ENCODE measurements at places on chromosomes 7 and 10.

- DNase-seq: peak; percentile 2
These were observed 157.8 kb upstream of the PCDH15 start for GRCh38 chr10:54958844-54959243.

GRCh38 chr10:29923416-29923965 is 135.9 kb downstream of the JCAD start:
- no peak for DNase-seq

DNA sequence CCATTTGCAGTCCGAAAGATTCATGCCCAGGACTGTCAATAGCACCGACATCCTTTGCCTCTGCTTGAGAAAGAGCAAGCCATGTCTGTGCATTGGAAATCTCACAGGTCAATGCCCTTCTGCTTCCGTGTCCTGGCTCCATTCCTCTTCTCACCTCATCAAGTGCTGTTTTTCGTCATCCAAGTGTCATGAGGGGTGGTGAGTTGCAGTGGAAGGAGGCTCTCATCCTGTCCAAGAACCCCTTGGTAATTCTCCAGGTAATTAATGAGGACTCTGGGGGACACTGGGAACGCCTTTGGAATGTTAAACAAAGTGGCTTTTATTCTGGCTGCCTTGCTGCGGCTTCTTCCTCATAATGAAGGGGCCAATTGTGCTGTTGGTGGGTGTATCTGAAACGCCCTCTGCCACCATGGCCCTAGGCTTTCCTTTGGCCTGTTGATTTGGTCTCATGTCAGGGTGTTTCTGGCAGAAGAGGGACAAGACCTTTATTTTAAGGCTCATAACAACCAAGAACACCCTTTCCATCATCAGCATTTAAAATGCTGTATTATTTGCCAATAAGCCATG is 57.7 kb downstream of the PPP1R3C start:
- DNase-seq: no peak

GRCh38 chr10:112766636-112767035 is 183.4 kb upstream of the TCF7L2 start:
- peak; percentile 74 for DNase-seq

GRCh38 chr7:48419401-48419800 is 248.1 kb downstream of the ABCA13 start:
- DNase-seq: peak; percentile 55

DNA sequence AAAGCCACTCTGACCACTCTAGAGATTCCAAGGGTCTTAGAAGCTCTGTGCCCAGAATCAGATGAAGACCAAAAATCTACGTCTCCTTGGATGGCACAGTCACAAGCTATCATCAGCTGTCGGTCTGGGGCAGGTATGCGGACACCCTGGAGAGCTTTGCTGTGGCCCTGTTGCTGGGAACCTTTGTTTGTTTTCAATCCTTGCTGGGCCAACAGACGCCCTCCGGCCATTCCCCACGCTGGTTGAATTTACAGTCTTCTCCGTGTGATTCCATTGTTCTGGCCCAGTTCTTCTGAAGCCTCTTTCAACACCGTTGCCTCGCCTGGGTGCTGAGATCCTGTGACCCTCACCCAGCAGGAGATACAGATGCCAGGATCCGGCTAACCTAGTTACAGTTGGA is 149.4 kb upstream of the PFKP start:
- no peak for DNase-seq

- DNase-seq: no peak
These were observed 37.9 kb upstream of the ADD3 start for GRCh38 chr10:109969760-109970346.

DNA sequence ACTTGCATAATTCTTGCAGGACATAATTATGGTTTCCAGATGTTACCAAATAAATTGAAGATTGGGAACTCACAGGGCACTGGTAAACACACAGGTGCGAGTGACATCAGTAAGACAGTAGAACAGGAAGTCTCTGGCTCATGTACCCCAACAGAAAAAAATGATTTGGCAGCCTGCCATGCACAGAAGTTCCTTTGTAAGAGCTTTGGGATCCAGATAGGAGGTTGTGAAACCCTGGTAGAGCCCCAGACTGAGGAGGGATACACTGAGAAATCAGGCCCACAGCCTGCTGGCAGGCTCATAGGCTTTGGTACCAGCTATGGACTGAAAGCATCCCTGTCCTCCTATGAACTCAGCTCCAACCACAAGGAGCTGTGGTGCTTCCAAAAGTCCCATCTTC is 118.0 kb downstream of the COBL start:
- no peak for DNase-seq

DNA sequence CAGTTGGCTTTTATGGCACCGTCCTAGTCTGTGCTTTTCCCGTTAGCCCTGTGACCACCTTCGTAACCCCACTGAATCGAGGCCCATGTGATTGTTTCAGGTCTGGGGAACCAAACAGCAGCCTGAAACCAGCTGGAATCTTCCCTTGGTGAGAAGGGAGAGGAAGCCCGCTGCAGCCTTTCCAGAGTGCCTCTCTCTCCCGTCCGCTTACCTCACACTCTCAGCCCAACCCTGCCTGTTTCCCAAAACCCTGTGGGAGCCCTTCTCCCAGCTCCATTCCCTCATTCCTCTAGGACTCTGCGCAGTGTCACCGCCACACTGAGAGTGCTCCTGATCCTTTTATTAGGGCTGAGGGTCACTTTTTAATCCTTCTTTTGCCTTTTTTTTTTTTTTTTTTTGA is 139.6 kb downstream of the WDR37 start:
- DNase-seq: no peak

GRCh38 chr7:33286501-33286900 is 157.1 kb downstream of the BBS9 start:
- no peak for DNase-seq

DNA sequence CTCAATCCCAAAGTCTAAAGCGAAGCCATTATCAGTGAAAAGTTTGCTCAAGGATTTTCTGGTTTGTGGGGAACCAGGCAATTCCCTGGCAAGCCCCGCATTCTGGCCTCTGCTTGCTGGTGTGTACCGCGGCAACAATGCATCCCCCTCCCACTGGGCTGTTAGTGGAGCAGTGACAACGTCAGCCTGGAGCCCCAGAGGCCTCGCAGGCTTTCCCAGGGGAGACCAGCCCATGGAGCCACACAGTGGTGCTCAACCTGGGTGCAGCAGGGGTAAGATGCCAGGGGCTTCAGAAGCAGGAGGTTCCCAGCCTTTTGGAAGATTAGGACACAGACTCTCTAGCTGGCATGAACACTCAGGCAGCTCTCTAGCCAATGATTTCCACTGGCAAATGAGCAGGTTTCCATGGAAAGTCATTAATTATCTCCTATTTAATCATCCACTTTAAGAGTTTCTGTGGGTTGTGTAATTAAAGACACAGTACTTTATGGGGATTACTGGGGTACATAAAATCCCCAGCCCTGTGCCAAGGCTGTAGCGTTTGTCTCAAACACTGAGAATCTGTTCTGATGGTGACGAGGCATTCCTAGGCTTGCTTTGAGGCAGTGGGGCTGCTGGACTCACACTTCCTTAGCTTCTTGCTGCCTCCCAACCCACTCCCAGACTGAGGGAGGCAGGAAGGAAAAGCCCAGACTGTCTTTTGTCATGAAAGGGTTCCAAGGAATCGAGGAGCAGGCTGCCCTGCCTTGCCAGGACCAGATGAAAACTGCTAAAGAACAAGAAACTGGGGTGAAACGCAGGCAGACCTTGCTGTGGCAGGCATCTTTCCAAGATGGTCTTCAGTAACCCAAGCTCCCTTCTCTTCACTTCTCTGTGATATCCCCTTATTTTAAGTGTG is 411.9 kb upstream of the SHH start:
- no peak for DNase-seq

GRCh38 chr10:74634995-74635536 is 191.3 kb upstream of the KAT6B start:
- DNase-seq: no peak

DNA sequence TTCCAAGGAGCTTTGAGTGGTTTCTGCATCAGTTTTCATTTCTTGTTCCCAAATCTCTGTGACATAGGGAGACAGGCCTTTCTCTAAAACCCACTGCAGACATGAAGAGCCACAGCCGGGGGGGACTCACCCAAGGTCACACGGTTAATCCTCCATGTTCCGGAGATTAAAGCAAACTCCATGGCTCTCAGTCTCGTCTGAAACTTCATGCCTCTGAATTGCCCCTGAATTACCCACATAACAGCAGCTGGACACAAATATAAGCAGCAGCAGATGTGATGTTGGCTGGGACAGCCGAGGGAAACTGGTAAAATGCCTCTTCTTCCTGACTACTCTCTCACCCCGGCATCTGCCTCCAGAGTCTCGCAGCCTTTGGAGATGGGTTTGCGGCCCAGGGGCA is 402.2 kb downstream of the DNAJB6 start:
- no peak for DNase-seq

GRCh38 chr10:14150526-14150925 is 180.2 kb downstream of the FRMD4A start:
- no peak for DNase-seq

DNA sequence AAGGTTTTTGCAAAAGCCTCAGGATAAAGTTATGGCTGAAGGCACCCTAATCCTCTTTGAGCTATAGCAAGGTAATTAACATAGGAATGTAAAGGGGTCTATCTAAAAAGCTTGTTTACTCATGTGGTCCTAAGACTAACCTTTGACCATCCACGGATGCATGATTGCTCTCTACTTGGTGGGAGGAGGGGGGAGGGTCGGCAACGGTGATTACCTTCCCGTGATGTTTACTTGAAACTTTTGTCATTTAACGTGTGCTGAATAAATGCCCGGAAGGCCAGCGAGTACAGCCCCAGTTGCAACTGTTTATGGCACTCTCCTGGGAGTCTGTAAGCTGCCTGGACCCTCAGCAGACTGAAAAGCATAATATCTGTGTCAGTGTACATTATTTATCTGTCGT is 78.9 kb upstream of the GPR22 start:
- no peak for DNase-seq

GRCh38 chr7:116742641-116743040 is 70.6 kb downstream of the MET start:
- no peak for DNase-seq

GRCh38 chr7:1533255-1533546 is 2.7 kb downstream of the MAFK start:
- no peak for DNase-seq

- no peak for DNase-seq
These were observed 456 bp upstream of the ACHE start for GRCh38 chr7:100895956-100896731.

GRCh38 chr10:77864151-77864851 is 62.3 kb downstream of the DLG5 start:
- DNase-seq: peak; percentile 54

DNA sequence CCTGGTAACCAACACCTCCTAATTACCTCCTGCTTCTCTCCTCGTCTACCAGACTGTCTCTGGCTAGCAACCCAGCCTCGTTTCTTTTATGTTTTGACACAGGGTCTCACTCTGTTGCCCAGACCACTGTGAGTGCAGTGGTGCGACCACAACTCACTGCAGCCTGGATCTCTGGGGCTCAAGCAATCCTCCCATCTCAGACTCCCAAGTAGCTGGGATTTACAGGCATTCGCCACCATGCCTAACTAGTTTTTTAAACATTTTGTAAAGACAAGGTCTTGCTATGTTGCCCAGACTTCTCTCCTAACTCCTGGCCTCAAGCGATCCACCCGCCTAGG is 10.2 kb downstream of the TNRC18 start:
- no peak for DNase-seq

DNA sequence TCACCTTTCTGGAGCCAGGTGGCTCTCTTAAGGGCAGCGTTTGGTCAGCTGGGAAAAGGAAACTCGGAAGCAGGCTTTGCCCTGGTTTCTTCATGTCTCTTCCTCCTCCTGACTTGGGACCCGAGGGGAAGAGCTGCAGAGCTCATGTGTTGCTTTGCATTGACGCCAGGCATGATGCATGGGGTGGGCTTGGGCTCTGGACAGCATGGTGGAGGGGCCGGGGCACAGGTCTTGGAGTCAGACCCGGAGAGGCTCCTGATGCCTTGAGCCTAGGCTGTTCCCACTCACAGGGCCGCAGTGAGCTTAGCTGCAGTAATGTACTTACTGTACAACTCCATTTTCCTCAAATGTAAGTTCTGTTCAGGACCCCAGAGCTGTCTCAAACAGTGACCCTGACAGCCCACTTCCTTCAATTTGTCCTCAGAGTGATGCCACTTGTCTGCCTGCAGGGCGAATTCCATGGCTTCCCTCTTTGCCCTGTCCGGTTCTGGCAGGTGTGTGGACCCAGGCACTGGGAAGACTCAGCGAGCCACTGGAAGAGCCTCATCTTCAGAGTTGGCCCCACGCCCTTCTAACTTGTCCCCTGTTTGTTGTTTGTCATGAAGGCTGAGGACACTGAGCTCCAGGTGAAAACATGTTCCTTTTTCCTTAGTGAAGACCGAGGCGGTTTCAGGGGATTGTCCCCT is 50.2 kb downstream of the ZNF467 start:
- DNase-seq: no peak

- no peak for DNase-seq
These were observed 4.7 kb upstream of the LANCL2 start for GRCh38 chr7:55360486-55360885.

DNA sequence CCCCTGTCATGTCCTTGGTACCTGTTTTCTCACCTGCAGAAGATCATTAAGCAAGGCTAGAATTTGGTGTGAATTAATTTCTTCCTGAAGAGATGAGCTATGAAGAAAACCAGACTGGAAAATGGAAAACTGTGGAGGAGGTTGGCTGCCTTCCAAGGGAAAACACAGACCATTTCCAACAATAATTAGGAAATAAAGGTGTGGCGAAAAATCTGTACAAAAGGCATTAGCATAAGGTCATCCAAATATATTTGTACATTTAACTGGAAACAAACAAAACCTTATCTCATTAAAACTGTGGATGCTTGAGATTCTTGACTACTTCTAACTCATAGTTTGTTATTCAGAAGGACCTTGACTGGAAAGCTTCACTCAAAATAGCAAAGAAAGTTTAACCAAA is 1.7 kb downstream of the STN1 start:
- peak; percentile 33 for DNase-seq

DNA sequence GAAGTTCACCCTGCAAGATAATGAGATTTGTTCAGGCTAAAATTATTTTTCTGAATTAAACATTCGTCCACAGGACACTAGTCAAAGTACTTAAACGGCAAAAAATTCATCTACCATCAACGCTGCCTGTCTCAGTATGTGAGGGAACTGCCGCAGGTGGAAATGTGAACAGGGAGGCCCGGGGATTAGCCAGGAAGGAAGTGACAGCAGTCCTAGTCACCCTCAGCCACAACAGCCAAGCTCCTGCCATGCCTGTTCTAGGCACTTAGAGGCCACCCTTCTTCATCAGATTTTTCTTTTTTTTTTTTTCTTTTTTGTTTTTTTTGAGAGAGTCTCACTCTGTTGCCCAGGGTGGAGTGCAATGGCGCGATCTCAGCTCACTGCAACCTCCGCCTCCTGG is 9.4 kb downstream of the NUDT5 start:
- DNase-seq: peak; percentile 46

DNA sequence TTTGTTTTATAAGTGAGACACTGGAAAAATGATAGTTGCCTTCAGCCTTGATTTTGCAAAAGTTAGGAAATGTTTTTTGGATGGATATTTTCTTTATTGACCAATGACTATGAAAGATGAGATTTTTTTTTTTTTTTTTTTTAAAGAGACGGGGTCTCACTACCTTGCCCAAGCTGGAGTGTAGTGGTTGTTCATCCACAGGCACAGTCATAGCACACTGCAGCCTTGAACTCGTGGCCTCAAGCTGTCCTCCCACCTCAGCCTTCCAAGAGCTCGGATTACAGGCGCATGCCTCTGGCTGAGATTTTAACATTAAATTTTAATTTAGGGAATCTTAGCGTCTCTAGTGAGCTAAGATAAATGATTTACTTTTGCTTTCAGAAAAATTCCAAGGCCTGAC is 66.2 kb downstream of the LOXL4 start:
- no peak for DNase-seq
